GM04504 (cell line): ENCODE measurements at places on chromosomes 6 and 20.

GRCh38 chr20:32804022-32804715, 15.6 kb upstream of the MAPRE1 start:
- DNase-seq, result no peak

DNA sequence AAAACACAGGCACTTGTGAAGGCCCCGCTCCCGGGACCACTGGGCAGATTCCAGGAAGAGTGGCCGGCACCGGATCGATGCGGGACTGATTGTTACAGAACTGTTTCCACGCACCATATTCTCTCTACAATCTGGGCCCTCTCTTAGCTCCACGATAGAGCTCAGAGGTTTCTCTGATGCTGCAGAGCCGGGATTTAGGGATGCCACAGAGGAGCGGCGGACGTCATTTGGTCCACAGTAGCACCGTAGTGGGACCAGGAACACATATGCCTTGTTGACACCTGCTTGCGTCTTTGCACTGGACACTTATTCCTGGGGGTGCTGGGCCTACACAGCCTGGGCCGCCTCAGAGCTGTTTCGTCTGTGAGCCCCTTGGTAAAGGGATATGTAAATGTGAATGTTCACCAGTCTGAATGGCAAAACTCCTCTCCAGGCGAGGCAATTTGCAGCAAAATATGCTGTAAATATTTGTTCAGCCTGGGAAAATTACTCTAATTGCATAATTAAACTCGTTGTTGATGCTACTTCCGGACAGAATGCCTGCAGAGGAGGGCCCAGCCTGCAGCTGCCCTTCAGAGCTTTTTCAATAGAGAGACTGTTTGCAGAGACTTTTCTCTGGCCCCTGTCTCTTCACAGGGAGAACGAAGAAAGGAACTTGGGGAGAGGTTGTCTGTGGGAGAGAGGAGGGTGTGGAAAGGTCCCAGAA, 9.4 kb downstream of the PCK1 start:
- no peak for DNase-seq

GRCh38 chr6:92110403-92110802, 1309.0 kb downstream of the EPHA7 start:
- DNase-seq, result no peak

DNA sequence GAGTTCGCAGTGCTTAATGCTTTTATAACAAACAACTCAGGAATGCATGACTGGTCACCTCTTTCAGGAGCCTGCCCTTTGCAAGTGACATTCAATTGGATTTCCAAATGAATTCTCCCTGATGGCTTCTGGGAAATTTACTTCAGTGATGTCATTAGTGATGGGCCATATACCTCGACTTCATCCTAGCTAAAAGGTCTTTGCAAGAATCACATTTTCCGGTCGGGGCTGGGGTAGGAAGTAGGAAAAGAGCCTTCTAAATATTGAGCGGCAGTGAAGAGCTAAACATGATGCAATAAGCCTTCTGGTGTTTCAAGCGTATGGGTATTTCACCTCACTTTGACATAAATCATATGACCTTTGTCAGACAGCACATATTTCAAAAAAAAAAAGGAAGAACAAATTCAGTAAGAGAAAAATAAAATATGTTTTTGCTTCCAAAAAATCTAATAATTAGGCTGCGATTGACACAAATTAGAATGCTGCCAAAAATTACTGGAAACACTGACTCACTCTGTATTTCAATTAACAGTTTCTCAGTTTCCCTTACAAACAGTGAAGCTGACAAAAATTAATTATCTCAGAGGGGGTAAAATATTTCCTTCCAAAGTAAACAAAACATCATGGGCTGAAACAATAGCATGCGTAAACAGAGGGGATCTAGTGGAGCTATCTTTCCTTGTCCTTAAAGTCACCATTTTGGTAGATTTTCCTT, 39.8 kb downstream of the ADTRP start:
- DNase-seq, result no peak

GRCh38 chr6:166952121-166952520, 4.2 kb downstream of the RNASET2 start:
- no peak for DNase-seq
